Fibroblast of skin of right quadriceps (primary cell): ENCODE measurements at places on chromosomes 1 and 21.
A peak's percentile ranks its signal among the peaks of the same experiment; 100 is the strongest.

- DNase-seq = peak; percentile 65
Observed at GRCh38 chr1:229158341-229158921, 112.5 kb upstream of the RAB4A start.

DNA sequence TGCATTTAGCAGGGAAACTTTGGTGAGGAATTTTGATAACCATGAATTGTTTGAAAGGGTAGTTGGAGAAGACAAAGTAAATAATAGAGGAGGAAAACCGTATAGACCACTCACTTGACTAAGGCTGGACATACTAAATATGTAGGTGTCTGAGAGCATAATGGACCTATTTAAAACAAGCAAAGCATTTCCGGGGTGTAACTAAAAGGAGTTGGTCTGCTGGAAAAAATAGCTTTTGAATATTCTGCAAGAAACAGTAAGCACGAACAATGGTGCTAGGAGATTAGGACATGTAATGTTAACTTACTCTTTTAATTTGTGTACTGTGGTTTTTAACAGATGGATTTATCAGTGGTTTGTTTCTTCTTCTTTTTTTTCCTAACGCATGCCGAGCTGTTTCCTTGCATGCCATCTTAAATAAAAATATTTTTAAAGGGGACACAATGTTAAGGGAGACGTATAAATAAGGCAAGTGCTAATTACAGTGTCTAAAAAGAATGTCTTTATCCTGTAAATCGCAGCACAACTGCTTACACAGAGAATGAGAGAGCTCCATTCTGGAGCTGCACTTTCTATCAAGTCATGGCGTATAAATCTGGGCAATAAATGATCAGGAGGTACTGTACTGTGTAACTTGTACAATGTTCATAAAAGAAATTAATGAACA lies 492.1 kb downstream of the LMO4 start:
- no peak for DNase-seq

GRCh38 chr1:65254320-65255034 lies 54.9 kb upstream of the DNAJC6 start:
- DNase-seq = peak; percentile 59

- DNase-seq = no peak
Observed at GRCh38 chr1:190540366-190540765, 62.7 kb upstream of the BRINP3 start.

DNA sequence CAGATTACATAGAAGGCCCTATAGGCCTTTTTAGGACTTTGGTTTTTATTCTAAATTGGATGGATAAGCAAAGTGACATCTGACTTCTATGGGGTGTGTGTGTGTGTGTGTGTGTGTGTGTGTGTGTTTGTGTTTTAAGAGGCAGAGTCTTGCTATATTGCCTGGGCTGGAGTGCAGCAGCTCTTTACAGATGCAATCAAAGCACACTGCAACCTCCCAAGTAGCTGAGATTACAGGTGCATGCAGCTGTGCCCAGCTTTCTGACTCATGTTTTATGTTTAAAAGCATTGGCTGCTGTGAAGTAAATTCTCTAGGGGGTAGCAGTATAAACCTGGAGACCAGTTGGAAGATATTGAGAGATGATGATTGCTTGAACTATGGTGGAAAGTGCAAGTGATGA lies 12.4 kb upstream of the EVI5 start:
- DNase-seq = no peak
